ENCODE measurements at places on chromosomes 6 and 20.

GRCh38 chr20:3077618-3078134 lies 6.3 kb downstream of the OXT start:
- no peak overlapping the region for H3K4me3 ChIP-seq
- H3K27ac ChIP-seq = no peak overlapping the region

GRCh38 chr20:9103955-9104354 lies 35.1 kb downstream of the PLCB4 start:
- H3K4me1 ChIP-seq = no peaks in the 10 kb centered on the region
- no peaks in the 10 kb centered on the region for H3K36me3 ChIP-seq
- no peak overlapping the region for H3K4me3 ChIP-seq
- no peaks in the 10 kb centered on the region for H3K27me3 ChIP-seq
- H3K27ac ChIP-seq = no peak overlapping the region

GRCh38 chr6:129536271-129536670 lies 173.7 kb downstream of the ARHGAP18 start:
- H3K27ac ChIP-seq = no peak overlapping the region
- no peaks in the 10 kb centered on the region for H3K36me3 ChIP-seq
- no peak for DNase-seq
- H3K4me1 ChIP-seq = no peaks in the 10 kb centered on the region
- no peak overlapping the region for H3K4me3 ChIP-seq

DNA sequence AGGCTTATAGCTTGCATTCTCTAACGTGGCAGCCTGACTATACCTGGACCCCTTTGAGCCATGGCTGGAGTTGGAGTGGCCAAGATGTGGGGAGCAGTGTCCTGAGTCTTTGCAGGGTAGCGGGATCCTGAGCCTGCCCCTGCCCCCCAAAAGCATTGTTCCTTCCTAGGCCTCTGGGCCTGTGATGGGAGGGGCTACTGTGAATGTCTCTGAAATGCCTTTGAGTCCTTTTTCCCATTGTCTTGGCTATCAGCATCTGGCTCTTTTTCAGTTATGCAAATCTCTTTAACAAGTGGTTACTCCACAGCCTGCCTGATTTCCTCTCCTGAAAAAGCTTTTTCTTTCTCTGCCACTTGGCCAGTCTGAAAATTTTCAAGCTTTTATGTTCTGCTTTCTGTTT lies 17.0 kb upstream of the PRL start:
- H3K27ac ChIP-seq = no peak overlapping the region
- DNase-seq = no peak
- no peak overlapping the region for H3K4me3 ChIP-seq
- H3K36me3 ChIP-seq = no peaks in the 10 kb centered on the region
- no peaks in the 10 kb centered on the region for H3K27me3 ChIP-seq

GRCh38 chr6:155400654-155400965 lies 55.0 kb downstream of the NOX3 start:
- no peaks in the 10 kb centered on the region for H3K36me3 ChIP-seq
- DNase-seq = no peak
- H3K4me1 ChIP-seq = no peaks in the 10 kb centered on the region
- no peak overlapping the region for H3K27ac ChIP-seq
- no peak overlapping the region for H3K4me3 ChIP-seq

Measured in CD8-positive, alpha-beta memory T cell (primary cell).